ENCODE measurements at places on chromosomes 5 and 9.

DNA sequence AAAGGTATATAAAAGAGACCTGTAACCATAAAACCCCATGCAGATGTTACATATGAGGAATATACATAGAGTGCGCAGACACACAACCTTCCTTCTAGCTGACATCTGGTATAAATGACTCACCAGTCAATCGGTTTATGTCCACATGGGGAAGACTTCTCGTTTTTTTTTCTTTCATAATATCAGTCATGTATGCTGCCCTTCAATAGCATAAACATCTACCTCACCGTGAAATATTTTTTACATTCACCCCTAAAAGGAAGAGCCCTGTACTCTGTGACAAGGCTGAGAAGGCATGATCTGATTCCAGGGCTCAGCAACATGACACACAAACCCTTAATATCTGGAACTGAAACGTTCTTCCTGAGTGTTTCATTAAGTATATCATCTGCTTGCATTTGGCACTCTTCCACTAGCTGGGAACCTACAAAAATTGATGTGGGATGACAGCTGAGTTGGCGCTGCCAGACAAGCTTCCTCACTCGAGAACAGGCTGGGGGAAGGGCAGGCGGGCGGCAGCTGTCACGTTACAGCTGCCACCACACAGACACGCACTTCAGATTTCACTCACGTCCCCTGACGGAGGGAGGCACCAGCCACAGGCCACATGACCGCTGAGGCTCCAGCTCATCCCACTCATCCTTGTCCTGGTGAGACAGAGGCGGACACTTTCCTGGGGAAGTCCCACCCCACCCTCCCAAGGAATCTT lies 74.2 kb downstream of the SHB start:
- DNase-seq = no peak

GRCh38 chr5:147712019-147712418 lies 70.5 kb downstream of the JAKMIP2 start:
- no peak for DNase-seq

DNA sequence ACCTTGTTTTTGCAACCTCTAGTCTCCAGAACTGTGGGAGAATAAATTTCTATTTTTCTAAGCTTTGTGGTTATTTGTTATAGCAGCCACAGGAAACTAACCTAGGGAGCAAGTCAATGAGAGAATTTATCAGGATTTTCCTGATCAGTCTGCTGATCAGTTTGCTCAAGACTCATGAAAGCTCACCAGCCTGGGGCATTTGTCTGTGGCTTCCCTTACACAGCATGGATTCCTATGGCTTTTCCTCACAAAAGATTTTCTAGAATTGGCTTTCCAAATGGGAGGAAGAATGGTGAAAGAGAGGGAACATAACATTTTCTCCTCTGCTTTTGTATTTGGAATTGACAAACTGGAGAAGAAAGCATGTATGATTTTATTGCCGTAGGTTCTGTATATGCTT lies 20.2 kb downstream of the ARRDC3 start:
- no peak for DNase-seq

DNA sequence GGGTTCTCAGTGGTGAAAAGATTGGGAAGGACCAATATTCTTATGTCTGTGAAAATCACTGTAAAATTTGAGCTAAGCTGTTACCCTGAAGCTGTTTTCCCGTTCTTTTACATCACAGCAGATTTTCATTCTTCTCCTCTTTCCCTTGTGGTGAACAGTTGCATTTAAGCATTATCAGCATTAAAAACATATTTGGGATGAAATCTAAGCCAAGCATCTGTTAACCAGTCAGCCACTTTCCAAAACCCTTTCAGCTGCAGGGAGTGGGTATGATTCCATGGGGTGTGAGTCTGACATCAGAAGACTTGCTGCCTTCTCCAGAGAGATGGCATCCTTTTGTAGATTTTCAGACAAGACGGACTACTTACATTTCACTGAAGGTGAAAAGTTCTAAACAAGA lies 97.2 kb downstream of the TRIO start:
- no peak for DNase-seq

DNA sequence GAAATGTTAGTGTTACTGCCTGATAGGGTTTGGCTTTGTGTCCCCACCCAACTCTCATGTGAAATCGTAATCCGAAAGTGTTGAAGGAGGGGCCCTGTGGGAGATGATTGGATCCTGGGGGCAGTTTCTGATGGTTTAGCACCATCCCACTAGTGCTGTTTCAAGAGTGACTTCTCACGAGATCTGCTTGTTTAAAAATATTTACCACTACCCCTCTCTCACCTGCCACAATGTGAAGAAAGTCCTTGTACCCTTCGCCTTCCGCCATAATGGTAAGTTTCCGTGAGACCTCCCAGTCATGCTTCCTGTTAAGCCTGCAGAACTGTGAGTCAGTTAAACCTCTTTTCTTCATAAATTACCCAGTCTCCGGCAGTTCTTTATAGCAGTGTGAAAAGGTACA lies 2.6 kb upstream of the RFX3 start:
- no peak for DNase-seq

DNA sequence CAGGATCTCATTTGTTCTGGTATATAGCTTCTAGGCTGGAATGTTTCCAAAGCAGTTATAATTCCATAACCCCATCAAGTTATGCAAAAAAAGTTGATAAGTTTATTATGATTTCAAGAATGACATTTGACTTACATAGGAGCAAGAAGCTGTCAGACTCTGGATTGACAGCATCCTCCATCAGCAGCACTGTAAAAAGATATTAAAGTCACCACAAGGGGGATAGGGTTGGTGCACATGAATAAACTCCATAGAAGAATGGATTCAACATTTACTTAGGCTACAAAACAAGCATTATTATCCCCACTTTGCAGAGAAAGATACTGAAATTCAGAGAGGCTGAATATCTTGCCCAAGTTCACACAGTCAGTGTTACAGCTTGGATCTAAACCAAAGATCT lies 208.9 kb upstream of the SLC30A5 start:
- no peak for DNase-seq

GRCh38 chr5:148408092-148408491 lies 24.3 kb downstream of the FBXO38 start:
- DNase-seq = no peak

- DNase-seq = no peak
These were observed 5.9 kb downstream of the SERINC5 start for GRCh38 chr5:80249901-80250300.

DNA sequence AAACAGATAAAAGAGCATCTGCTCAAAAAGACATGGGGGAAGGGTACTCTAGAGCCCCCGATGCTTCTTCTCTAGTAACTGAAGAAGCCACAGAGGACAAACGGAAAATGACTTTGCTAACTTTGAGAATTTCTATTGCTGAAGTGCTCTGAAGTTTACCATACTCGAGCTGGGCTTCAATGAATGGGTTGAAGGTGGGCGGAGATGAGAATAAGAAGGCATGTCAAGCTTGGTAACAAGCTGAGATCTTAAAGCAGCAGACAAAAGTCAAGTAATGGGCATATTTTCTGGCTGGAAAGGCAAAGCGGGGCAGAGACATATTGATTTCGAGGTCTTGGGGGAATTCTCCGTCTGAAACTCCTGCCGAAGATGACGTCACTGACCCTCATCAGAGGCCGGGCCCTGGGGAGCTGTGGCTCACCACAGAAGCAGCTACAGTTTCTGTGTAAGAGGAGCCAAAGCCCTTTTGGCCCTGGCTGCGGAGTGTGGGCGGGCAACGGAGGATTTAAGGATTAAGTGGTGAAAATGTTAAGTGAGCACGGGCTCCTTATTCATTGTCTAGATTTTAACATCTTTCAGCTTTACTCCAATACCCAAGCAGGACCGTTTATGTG lies 115.8 kb upstream of the SLIT3 start:
- DNase-seq = no peak

- no peak for DNase-seq
These were observed 11.2 kb downstream of the FXN start for GRCh38 chr9:69046723-69047122.

- DNase-seq = no peak
These were observed 564.0 kb upstream of the RGMB start for GRCh38 chr5:98209418-98209817.

- DNase-seq = no peak
These were observed 17.7 kb upstream of the CPLX2 start for GRCh38 chr5:175853573-175854230.

DNA sequence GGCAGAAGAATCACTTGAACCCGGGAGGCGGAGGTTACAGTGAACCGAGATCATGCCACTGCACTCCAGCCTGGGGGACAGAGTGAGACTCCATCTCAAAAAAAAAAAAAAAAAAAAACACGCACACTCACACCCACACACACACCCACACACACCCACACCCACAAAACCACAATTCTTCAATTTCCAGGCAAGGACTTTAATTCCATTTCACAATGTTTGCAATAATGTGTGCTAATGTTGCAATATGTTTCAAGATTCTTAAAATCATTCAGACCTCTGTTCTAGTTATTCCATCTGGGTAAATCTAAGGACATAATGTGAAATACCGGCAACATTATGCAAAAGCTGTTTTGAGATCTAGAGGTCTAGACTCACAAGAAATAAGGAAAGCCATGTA lies 28.3 kb downstream of the CCDC69 start:
- DNase-seq = no peak

DNA sequence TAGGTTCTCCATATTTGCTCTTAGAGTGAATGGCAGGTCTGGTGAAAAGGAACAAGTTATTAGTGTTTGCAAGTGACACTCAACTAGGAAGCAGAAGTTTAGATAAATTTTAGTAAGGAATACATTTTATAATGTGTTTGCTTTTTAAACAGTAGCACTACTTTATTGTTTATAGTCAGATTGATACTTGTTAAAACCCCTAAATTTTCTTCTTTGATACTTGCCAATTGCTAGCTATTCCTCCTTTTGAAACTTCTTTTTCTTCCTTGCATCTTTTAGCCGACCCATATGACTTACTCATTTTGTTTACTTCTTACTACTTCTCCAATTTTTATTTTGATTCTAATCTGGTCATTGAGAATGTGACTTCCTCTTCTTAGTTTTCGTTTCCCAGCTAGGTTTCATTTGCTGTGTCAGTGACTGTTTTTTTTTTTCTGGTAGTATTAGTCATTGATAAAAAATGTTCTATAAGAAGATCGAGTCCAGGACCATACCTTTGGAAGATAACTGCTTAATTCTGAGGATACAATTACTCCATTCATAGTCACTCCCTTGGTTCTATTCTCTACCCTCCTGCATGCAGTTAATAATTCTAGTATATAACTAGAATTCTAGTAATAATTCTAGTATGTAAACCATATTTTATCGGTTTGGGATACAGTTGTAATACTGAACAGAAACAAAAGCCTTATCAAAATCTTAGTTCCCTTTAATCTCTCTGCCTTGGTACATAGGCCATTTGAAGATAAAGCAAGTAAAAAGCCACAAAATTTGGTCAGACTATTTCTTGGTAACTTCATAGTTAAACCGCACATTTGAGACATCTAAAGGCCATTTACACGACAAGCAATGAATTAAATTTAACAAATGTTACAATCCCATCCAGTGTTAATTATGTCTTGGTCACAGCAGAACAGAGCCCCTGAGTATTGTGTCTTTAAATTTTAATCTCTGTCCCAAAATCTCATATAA lies 2.8 kb upstream of the RICTOR start:
- no peak for DNase-seq

GRCh38 chr9:124017051-124017928 lies 5.7 kb downstream of the LHX2 start:
- no peak for DNase-seq

DNA sequence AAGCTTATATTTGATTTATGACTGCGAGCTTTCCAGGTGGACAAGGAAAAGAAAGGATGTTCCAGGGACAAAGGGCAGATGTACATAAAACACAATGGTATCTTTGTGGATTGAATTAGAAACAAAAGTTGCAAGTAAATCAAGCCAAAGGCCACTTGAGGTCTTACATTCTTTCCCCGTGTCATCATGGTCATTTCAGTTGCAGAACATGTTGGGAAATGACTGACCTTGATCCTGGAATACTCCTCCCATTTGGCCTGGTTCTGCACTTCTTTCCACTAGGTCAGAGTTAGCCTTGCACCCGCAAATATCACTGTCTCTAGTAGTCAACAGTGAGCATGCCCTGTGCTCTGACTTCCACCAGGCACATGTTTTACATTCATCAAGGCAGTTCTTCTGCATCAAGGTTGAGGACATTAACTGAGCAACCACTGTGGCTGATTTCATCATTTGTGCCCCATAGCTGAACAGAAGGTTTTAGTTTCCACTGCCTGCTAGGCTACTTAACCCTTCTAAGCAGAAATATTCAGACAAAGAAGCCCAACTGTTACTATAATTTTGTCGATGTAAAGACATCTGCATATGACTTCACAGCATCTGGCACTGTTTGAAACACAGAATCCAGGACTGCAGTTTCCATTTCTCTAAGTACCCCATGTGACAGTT lies 1161.7 kb upstream of the DMAC1 start:
- DNase-seq = no peak

- no peak for DNase-seq
These were observed 837.0 kb downstream of the DNAH5 start for GRCh38 chr5:13107537-13107936.

DNA sequence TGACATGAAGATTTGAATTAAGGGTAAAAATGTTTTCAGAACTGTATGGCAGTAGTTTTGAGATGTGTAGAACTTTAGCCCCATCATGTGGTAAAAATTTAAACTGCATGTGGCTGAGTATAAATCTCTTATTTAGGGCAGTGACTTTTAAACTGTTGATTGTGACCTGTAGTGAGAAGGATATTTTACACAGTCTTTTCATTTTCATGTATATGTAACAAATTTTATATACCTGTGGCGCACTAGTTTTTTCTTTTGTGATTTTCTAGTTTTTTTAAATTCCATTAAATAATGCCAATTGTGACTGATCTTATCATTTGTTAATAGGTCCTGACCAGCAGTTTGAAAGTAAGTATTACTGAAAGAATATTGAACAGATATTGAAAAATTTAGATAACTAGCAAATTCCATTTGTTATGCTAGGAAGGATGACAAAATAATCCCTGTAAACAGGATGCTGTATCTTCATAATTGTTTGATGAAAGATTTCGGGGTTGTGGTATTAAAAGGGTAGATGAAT lies 47.2 kb downstream of the GPBP1 start:
- DNase-seq = no peak

GRCh38 chr5:168261227-168261571 lies 30.2 kb upstream of the WWC1 start:
- no peak for DNase-seq

- DNase-seq = no peak
These were observed 22.6 kb downstream of the HRH2 start for GRCh38 chr5:175680463-175680862.

DNA sequence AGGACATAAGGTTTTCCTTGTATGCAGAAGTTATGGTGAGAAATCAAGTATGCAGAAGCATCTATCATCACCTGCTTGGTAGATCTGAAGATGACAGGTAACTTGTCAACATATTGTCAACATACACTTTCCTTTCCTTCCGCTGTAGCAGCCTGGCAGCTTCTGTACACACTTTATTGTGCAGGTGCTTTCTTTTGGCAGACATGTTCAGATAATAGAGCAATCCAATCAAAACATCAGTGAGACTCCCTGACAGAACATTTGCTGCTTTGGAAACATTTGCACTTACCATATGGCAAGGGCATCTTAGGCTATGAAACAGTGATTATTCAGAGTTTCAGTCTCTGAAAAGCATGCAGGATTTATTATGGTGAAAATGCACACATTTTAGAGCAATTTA lies 161.1 kb upstream of the CDH12 start:
- no peak for DNase-seq

Measured in activated T-helper 1 cell treated with anti-CD3 and anti-CD28 coated beads, Interleukin-2, amount 50 U/mL, for 16 hours (primary cell).